ENCODE measurements at places on chromosomes 2 and 18.

DNA sequence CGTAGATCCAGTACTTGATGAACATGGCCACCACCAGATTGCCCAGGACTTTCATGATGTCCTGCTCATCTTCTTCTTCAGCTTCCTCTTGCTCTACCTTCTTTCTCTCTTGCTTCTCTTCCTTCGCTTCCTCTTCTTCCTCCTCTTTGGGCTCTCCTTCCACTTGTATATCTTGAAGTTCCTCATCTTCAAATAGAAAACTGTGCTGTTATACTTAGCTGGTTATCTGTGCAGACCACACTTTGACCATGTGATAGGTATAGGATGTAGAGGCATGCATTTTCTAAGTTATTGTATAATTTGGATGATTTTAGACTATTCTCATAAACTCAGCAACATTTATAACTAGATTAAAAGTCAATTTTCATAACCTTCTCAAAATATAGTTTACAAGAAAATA, 263.4 kb downstream of the NAPG start:
- DNase-seq: no peak

GRCh38 chr2:160509016-160509415, 15.4 kb upstream of the RBMS1 start:
- DNase-seq: no peak

GRCh38 chr2:235050980-235051351, 99.1 kb downstream of the SH3BP4 start:
- peak; percentile 10 for DNase-seq

DNA sequence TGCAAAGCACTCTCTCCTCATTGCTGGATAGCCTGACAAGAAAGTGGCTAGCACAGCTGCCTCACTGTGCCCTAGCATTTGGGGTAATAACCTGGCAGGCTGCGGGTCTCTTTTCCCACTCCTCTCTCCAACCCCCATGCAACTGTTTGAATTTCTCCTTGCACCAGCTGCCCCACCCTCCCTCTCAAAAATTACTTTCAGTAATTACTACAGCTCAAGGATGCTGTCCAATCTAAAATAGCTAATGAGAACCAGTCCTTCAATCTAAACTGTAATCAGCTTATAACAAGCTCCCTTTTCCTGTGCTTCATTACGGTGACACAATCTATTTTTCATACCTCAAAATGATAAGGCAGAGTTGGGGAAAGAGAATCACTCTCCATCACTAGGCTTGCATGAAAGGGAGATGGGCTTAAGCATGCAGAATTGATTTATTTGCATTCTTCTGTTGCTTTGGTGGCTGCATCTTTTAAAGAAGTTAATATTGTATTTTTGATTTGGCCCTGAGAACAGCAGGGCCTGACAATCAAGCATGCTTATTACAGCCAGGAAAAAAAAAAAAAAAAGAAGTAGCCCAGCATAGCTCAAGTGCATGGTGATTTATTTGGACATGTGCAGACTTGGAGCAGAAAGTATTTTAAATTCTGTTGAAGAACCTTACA, 881.8 kb downstream of the SLC4A3 start:
- DNase-seq: no peak

DNA sequence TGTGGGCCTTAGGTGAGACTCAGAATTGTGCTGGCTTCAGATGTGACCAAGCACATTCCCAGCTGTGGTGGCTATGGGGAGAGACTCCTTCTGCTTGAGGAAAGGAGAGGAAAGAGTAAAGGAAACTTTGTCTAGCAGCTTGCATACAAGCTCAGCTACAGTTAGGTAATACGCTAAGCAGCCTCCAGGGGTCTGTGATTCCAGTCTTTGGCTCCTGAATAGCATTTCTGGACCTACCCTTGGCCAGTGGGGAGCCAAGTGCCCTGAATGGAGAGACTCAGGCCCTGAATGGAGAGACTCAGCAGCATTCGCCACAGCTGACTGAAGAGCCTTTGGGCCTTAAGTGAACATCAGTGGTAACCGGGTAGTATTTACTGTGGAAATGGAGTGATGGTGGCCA, 227.4 kb upstream of the CDH7 start:
- no peak for DNase-seq

DNA sequence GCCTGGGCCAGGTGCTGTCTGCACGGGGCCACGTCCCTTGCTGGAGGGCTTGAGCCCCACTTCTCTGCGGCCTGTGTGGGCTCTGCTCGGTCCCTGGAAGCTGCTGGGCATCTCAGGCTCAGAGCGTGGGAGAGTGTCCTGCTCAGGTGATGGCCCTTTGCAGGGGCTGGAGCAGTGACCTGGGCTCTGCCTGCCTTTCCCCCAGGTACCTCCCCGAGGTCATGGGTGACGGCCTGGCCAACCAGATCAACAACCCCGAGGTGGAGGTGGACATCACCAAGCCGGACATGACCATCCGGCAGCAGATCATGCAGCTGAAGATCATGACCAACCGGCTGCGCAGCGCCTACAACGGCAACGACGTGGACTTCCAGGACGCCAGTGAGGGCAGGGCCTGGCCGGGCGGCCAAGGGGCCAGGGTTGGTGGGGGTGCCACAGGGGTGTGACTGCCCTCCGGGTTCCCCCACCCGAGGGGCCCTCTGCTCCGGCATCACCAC, 29.9 kb downstream of the GPC1 start:
- no peak for DNase-seq

GRCh38 chr2:106546391-106546990, 59.3 kb downstream of the CD8B2 start:
- no peak for DNase-seq

- DNase-seq: no peak
These were observed 15.6 kb downstream of the ARHGEF33 start for GRCh38 chr2:38905251-38905650.

DNA sequence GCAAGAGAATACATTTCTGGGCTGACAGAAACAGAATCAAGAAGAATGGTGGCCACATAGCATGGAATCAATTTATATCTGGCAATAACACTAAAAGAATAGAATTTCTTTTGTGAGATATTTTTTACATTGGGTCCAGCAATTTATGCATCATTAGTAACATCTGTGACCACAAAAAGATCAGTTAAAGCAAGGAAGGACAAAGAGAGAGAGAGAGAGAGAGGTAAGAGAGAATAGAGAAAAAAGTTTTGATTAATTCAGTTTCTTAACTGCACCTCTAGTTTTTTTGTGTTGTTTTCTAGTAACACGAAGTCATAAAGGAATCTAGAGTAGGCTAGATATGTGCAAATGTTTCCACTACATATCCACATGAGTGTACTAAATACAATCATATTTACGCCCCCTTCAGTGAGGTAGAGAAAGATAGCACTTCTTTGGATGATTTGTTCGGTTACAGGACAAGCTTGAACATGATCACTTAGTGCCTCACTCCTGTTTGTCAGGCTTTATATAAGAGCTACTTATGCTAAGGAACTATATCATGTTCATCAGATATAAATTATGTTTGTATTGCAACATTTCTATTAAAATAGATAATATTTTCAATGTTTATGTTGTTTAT, 247.4 kb upstream of the COL3A1 start:
- DNase-seq: no peak

DNA sequence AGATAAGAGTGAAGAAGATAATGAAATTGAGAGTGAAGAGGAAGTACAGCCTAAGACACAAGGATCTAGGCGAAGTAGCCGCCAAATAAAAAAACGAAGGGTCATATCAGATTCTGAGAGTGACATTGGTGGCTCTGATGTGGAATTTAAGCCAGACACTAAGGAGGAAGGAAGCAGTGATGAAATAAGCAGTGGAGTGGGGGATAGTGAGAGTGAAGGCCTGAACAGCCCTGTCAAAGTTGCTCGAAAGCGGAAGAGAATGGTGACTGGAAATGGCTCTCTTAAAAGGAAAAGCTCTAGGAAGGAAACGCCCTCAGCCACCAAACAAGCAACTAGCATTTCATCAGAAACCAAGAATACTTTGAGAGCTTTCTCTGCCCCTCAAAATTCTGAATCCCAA, 15.7 kb downstream of the MSH6 start:
- DNase-seq: no peak

- no peak for DNase-seq
These were observed 741.7 kb downstream of the PLCL1 start for GRCh38 chr2:198546122-198546521.

GRCh38 chr2:15912203-15912602, 28.1 kb upstream of the MYCN start:
- DNase-seq: no peak

DNA sequence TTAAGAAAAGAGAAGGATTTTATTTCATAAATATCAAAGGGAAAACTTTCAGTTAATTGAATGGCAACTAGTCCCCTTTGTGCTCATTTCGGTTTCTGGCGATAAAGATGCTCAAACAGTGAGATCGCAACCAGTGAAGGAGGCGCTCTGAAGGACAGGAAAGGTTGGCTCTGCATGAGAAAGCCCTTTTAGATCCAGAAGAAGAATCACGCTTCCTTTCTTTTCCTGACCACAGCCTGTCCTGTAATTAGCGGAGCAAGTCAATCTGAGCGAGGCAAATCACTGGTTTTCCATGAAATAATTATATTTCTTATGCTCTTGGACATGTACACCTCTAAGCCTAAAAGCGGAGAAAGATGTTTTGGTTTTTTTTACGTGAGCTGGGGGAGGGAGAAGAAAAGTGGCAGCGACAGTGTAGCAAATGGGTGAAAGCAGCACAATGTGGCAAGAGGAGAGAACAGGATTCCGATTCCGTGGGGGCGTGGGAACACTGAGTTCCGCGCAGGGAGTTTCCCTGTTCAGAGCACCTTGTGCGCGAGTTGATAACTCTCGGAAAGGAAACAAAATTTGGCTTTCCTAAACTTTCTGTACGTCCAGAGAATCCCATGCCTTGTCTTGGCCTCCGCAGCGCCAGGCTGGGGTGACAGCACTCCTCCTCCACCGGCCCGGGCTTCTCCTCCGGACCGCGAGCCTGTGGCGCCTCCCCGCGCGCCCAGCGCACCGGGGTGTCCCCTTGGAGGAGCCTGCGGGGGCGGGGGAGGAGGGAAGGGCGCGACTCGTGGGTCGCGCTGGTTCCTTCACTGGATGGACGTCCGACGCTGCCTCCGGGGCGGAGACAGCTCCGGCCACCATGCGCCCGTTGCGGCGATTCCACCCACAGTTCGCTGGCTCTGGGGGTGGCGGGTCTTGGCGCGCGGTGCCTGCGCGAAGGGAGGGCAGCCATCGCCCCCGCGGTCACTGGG, 620 bp upstream of the SLC9A2 start:
- no peak for DNase-seq

DNA sequence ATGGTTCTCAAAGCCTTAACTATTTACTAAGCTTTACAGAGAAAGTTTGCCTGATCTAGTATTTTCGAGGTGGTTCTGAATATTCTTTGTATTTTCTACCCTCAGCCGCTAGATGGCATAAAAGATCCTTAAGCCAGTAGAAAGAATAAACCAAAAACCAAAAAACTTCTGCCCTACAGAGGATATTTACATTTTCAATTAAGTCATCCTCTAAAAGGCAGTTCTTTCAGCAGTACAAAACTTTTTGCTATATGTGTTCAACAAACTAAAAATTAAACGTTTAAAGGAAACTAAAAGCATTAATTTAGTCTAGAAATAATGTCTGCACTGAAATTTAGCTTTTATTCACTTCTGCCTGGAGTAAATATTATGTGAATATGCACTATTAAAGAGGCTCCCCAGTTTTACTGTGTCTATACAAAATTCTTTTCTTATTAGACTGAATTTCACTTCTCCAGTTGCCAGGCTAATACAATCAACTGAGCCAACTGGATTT, 297.5 kb downstream of the PIEZO2 start:
- DNase-seq: peak; percentile 35

DNA sequence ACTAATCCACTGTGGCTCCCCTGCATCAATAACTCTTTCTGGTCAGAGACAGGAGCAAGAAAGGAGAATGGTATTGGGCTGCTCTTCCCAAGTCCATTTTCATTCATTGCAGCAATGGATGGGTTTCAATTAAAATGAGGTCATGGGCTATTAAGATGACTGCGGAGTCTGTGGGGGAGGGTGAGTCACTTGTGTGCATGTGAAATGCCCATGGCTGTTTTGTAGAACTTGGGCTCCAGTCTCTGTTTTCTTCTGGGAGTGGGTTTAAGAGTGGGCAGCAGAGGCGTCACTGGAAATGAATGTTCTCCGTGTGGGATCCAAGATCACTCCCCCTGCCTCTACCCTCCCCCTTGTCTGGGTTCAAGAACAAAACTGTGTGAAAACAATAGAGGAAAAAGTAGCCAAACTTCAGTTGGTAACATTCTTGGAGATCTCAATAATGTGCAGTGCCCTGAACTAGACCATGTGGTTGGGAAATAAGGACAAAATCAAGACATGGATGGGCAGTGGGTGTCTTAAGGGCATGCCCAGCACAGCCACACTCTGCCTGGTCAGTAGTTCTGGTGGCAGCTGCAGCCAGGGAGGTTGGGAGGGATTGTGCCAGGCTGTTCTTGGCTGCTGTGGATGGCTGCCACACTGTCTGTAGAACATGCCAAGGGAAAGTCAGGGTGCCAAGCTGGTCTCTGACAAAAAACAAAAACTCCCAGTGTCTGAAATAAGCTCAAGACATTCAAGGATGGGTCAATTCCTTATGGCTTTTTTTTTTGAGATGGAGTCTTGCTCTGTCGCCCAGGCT, 68.2 kb upstream of the CXCR4 start:
- no peak for DNase-seq

DNA sequence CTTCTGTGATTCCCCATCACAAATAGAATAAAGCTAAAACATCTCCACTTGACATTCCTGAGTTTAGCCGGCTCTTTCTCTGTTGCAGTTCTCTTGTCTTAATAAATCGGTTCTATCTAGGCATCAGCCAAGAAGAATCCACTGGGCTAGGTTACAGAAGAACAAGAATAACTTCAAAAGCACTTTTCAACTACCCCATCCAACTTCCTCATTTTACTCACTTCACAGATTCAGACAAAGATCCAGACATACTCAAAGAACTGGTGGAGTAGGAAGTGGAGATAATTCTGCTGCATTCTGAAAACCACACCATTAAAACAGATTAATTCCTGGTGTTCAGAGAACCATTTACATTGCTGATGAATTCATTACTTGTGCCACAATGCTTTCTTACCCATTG, 9.6 kb upstream of the ALPK2 start:
- DNase-seq: no peak

DNA sequence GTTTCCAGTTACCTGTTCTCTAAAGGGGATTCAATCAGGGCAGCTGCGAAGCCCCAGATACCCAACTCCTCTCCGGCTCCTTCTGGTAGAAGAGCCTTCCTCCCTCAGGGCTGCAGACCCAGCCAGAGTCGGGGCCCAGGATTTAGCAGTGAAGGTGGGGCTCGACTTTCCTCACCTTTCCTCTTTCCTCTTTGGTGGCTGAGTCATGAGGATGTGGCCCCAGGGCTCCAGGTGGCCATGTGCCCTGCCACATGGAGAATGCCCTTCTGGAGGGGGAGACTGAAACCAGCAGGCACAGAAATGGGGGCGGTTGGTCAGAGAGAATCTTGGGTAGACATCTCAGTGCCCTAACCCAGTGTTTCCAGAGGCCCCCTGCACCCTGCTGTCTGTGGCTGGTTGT, 402.6 kb downstream of the NBAS start:
- DNase-seq: no peak

- DNase-seq: peak; percentile 25
These were observed 80.2 kb downstream of the NDUFA10 start for GRCh38 chr2:239944694-239945551.

Data from CD4-positive, alpha-beta T cell treated with Interleukin-21 for 1 hour (primary cell).